ENCODE measurements at places on chromosomes 2 and 18.

- no peak for DNase-seq
These were observed 29.7 kb downstream of the INO80D start for GRCh38 chr2:206056286-206056685.

- DNase-seq = peak; percentile 57
These were observed 27.1 kb downstream of the ADCY3 start for GRCh38 chr2:24892928-24893327.

GRCh38 chr18:11944252-11944651 is 36.1 kb upstream of the MPPE1 start:
- DNase-seq = no peak

- no peak for DNase-seq
These were observed 120.1 kb upstream of the PXDN start for GRCh38 chr2:1864301-1864980.

DNA sequence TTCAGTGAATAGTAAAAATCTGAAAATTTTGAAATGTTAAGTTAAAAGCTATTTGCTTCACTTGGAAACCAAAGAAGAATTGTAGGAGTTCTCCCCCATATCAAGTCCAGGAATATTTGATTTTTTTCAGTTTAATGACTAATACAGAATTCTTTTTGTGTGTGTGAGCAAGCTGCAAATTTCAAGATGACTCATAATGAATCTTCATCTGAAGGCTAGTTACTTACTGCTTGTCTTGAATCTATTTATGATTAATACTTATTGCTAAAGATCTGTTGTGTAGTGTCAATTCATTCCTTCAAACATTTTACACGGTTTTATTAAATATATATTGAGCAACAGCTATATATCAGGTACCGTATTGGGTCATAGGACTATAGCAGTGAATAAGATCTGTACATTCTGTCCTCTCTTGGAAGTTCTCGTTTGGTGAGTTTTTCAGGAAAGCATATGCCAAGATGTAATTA is 47.8 kb upstream of the CAVIN2 start:
- peak; percentile 83 for DNase-seq

DNA sequence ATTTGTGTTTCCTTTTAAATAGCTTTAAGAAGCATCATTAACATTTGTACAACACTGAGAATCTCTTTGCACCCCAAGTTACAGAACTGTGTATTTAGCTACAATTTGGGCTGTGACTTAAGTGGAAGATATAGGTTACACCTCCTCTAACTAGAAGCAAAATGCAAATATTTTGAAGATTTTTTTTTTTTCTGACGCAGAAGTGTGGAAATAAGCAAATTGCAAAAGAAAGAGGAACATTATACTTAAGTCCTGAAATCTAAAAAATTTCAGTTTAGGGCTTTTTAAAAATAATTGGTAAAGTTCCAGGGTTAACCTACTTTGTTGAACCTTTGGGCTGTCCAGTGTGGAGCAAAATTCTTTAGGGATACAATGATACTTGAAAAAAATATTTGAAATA is 41.4 kb upstream of the RBMS1 start:
- no peak for DNase-seq

GRCh38 chr2:6526093-6526824 is 339.4 kb downstream of the CMPK2 start:
- DNase-seq = no peak

DNA sequence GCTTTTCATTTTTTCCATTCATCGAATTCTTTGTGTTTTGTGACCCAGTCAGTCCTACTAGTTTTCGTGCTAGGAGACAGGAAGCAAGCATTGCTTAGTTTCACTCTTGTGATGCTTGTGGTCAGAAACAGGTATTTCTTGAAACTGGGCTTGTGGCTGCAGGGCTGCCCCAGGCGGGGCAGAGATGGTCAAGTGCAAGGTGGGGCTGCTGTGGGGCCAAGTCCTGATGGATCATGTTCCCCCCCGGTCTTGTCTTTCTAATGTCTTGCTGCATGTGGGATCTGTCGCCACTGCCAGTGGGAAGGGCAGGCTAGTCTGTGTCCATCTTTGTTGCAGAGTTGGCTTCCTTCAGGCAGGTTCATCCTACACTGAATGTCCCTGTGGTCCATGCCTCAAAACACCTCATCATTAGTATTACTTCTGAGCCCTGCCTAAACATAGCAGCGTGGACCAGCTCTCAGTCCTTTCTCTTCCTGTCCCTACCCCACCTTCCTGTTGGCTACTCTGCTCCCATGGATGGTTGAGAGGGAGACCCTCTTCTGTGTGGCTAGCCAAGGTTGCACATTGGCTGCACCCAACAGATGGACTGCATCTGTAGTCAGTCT is 38.7 kb downstream of the INPP4A start:
- no peak for DNase-seq

DNA sequence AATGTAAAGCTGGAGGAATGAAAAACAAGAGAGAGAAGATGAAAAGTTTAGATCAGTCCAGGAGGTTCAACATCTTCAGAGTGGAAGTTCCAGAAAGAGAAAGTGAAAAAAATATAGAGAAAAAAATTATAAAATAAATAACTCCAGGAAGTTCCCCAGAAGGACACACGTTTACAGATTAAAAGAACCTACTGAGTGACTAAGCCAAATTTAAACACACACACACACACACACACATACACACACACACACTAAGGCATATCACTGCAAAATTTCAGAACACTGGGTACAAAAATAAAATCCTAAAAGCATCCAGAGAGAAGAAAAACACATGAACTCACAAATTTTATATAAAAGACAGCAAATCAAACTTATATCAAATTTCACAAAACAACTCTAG is 85.9 kb upstream of the PMAIP1 start:
- DNase-seq = peak; percentile 17

DNA sequence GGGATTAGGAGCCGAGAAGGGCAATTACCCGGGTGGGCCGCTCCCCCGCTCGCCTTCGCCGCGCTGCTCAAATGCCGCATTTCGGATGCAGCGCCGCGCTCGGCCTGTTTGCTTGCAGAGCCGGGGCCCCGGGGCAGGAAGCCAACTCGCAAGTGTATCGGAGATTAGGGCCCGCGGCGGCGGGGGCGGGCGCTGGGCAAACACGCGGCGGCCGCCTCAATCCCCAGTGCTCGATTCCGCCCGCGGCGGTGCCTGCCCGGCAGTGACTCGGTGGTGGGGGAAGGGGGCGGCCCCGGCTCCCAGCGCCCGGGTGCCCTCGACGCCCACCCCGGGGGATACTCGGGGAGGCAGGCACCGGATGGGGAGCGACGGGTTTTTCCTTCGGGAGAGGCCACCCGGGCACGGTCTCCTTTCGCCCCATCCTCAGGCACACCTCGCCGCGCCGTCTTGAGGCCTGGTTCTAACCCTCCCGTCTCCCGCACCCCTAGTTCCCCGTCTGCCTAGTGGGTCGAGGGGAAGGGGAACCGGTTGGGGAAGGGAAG is 26.6 kb upstream of the NOTO start:
- peak; percentile 47 for DNase-seq
